Adipocyte (in vitro differentiated cells): ENCODE measurements at places on chromosomes 2 and 18.

DNA sequence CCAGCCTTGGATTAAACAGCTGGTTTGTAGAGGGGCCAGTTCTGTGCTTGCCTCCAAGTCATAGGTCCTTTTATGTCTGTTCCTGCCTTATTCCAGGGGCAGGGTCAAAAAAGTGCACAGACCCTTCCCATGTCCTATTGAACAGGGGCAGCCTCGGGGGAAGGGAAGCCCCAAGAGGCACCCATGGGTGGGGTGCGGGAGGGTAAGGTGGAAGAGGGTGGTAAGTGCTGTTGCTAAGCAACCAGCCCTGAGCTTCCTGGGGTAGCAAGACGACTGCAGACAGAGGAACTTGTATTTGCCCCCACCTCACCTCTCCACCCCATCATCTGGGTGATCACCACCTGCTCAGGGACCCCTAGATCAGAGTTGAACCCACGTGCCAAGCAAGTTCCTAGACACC lies 7.7 kb downstream of the DNMT3A start:
- DNase-seq: no peak

GRCh38 chr2:231715988-231716616 lies 7.8 kb downstream of the PTMA start:
- DNase-seq: peak; percentile 27

GRCh38 chr2:165277295-165277694 lies 38.1 kb downstream of the SCN2A start:
- DNase-seq: peak; percentile 27

- DNase-seq: no peak
Measured at GRCh38 chr18:9612977-9613376, 1.4 kb downstream of the PPP4R1 start.

DNA sequence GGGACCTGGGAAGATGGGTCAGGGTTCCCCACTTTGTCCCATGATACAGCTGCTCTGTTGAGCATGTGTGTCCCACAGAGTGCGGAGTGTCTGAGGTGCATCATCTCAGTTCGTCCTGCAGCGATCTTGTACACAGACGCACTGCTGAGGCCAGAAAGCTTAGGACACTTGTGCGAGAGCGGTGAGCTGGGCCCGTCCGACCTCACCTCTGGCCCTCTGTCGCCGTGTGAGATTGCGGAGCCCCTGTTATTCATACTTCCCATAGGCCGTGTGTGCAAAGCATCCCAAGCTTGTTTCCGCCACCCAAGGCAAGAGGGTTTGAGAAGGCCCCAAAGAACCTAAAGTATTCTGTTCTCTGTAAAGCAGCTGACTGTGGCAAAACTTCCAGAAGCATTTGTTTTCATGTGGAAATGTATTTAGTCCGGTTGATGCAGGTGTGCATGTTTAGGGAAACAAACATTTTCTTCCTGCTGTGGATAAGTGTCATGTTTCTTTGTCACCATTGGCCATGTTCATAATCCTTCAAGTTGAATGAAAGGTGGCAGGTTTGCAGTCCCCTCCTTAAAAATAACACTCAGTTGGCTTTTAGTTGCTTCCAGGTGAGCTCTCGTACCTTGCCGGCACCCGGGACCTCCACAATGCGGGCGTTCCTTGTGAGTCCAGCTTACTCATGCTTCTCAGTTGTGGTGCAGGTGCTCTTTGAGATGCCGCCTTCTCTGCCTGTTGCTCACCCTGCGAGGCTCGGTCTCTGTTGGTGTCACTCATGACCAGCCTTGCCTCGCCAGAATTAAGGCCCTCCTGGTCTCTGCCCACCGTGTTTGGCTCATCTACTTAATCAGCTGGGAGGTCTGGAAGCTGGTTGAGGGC lies 5.3 kb downstream of the AGAP1 start:
- DNase-seq: no peak

DNA sequence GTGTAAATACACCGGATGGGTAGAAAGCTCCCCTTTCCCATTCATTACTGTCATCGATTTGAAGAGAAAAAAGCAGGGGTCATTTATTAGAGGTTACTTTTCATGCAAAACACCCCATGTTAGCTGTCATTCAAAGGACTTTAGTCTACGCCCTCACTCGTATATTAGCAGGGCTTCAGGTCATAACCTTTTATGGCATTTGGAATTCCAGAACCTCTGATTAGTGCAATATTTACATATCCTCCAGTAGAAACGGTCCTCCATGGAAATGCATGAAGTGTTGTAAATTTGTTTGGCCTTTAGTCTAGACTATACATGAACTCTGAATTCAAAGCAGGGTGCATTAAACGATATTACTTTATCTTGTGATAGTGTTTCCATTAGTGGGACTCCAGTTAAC lies 180.5 kb downstream of the ZNF516 start:
- no peak for DNase-seq

- DNase-seq: peak; percentile 69
Measured at GRCh38 chr2:161946489-161947107, 127.4 kb downstream of the DPP4 start.

DNA sequence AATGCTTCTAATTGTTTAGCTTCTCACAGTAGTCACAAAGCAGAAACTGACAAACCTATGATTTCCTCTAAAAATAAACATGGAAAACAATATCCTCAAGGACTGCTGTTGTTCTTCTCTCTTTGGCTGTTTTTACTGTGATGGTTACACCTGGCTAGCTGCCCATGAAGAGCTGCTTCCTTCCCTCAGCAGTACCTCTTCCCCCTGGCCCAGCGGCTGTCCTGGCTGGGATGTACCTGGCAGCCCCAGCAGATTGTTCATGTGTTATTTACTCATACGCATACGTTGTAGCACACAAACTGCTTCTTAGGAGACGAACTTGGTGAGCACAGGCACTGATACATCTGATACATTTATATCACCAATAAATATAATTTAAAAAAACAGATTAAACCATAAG lies 27.4 kb downstream of the NEMP2 start:
- DNase-seq: no peak

DNA sequence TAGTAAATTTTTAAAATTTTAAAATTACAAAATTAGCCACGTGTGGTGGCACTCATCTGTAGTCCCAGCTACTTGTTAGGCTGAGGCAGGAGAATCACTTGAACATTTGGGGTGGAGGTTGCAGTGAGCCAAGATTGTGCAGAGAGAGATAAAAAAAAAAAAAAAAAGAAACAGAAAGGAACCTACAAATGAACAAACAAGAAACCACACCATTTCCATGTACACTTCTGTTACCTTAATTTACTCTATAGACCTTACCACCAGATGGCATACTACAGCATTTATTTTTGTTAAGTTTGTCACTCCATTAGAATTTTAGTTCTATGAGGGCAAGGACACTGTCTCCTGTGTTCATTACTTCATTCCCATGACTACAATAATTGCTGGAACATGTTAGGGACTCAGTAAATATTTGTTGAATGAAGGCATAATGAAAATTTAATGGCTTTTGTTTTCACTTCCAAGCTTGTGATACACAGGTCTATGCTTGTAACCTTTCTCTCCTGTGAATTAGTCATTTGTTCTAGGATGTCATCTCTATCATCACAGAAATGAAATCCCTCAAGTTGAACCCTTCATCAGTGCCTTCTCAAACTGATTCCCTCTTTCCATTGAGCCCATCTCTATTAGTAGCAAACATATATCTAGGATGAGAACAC lies 76.0 kb downstream of the ARHGAP15 start:
- DNase-seq: peak; percentile 53

- no peak for DNase-seq
Measured at GRCh38 chr2:131122496-131122895, 17.4 kb downstream of the PLEKHB2 start.

DNA sequence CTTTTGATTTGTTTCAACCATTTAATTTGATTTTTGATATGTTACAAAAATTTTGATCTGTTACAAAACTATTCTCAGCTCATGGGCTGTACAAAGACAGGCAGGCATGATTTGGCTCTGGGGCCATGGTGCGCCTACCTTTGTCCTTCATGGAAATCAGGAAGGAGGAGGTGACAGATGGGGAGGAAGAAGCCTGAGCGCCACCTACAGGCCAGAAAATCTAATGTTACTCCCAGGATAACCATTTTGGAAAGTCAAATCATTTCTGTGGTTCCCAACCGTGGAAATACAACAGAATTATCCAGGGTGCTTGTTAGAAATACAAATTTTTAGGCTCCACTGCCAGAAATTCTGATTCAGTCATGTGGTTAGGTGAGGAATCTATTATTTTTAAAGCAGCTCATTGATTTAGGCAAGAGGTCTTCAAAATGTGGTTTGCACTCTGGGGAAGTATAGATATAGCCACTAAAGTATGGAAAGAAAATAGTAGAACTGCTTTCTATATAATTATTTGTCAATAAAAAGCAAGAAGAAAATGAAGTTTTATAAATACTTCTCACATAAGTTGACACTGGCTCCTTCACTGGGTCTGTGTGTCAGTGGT lies 93.9 kb downstream of the EVA1A start:
- peak; percentile 49 for DNase-seq

DNA sequence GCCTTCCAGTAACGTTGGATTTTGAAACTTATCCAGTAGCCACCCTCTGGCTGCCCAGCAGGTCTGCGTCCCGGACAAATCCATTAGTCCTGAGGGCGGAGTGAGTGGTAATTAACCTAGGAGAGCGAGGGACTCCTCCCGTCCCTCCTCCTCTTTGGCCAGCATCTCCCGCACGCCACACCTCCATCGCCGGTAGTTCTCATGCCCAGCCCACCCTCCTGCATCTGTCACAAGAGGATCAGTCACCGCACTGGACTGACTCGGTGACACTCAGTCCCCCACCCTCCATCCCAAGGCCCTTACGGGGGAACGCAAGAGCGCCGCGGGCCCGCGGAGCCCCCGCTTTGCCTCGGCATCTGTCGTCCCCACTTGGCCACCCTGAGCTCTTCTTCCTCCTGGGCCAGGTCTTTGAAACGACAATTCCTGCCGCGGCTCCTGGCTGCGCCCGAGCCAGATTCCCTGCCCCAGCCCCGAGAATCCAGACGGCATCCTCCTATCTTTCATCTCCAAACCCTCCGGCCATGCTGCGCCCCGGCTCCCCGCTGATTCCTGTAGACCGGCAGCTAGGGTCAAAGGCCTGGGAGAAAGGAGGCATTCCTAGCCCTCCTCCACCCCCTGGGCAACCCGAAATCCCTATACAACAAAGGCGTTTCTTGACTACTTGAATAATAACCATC lies 77.5 kb downstream of the EIF2AK3 start:
- DNase-seq: peak; percentile 5

GRCh38 chr18:2537296-2537695 lies 34.0 kb downstream of the METTL4 start:
- DNase-seq: peak; percentile 19

- peak; percentile 36 for DNase-seq
Measured at GRCh38 chr2:96962567-96963203, 23.7 kb downstream of the FAM178B start.

GRCh38 chr2:126902859-126903258 lies 4.2 kb downstream of the TEX51 start:
- no peak for DNase-seq

DNA sequence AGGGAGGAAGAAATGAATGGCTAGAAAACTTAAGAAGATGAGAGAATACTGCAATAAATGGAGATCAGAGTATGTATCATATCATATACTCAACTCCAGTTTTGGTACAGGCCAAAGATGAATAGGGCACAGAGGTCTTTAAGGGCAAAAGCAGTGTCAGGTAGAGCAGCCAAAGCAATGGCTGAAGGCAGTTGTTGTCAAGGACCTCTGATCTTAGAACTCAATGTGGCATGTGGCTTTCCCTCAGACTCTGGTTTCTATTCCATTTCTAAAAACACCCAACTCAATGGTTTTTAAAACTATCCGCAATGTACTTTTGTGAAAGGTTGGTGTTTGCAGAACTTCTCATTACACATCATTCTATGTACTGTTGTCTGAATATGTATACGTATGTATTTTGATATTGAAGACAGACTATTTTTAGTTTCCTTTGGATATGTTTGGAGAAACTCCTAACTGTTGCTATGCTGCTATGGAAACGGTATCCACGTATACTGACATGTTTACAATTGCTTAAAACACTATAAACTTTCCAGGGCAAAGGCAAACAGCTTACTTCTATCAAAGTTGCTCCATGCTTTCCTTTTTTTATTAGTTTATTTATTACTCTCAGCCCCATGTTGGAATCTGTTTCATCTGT lies 58.1 kb upstream of the PELI1 start:
- peak; percentile 44 for DNase-seq

- DNase-seq: no peak
Measured at GRCh38 chr2:54456362-54456611, 160 bp downstream of the SPTBN1 start.

DNA sequence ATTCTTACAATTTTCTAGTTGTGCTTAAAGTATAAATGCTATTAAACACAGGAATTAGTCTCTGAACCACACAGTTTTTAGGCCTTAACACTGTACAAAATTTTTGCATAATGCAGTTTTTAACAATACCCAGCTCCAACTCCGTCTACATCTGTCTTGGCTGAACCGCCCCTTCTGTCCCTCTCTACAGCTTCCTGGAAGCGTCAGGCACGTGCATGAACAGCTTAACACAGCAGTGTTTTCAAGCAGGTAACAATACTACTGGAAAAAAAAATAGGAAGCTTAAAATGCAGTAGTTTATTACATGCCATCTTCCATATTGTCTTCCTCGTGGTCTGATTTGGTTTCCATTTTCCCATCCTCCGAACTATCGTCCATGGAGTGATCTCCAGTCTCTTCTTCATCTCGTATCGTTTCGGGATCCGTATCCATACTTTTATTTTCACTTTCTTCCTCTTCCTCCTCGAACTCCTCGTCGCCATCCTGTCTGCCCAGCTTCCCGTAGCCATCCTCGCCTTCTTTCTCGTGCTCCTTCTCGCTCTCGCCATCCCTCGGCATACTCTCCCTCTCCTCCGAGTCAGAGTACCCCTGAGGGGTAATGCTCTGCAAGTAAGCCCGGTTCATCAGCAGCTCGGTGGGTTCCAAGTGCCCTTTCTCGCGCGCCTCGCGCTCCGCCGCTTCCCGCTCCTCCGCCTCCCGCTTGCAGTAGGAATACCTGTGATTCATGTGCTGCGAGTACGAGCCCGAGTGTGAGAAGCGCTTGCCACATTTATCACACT lies 130.6 kb downstream of the ZEB2 start:
- DNase-seq: no peak

DNA sequence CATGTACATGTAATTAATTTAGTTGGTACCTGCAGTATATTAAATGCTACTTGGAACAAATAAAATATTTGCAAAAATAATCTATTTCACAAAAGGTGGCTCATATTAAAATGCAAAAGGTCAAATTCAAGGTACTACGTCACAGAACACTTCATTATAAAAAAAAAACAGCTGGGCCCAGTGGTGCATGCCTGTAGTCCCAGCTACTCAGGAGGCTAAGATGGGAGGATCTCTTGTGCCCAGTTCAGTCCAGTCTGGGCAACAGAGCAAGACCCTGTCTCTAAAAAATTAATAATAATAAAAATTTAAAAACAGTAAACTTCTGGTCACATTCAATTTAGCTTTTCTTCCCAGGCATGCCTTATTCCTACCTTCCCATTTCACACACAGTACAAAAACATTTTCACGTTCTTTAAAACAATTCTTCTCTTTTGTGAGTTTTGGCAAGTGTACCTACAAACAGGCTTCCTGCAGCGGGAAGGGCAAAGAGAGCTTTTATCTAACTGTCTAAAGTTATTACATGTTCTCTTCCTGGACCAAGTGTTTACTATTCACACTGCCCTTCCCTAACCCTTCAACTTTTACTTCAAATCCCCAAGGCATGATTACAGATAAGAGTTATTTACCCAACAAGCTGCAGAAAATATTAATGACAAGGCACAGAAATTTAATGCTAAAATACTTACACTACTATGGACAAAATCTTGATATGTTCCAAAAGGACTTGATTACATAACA lies 10.7 kb downstream of the BAZ2B start:
- no peak for DNase-seq
